ENCODE measurements at places on chromosomes 4 and X.

GRCh38 chrX:56728752-56729151 is 291 bp upstream of the NBDY start:
- no peak for DNase-seq

GRCh38 chr4:2266181-2266580 is 4.3 kb upstream of the MXD4 start:
- DNase-seq, result no peak

GRCh38 chrX:125003746-125004446 is 315.8 kb upstream of the TEX13C start:
- no peak for DNase-seq

DNA sequence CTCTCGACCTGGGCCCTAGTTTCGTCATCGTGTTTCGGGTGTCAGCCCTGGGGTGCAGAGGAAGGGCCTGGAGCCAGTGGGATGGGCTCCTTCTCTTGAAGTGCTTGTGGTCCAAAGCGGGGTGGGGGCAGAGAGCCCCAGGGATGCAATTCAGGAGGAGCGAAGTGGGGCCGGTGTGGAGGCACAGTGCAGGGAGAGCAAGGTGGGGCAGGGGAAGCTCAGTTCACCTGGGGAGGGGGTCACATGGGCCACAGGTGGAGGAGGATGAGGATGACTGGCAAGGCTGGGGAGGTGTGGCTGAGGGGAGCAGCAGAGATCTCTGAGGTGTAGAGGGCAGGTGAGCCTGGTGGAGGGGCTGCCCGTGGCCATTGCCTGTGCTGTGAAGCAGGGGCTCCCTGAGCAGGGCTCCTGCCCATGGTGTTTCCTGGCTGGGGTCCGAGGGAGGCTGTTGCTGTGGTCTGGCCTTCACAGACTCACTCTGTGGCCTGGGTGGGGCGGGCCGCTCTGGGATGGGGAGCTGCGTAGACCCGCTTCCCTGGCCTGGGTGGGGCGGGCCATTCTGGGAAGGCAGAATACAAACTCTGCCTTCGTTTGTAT is 6.9 kb downstream of the SORCS2 start:
- no peak for DNase-seq

- DNase-seq, result no peak
Measured at GRCh38 chr4:931194-931959, 739 bp downstream of the GAK start.

GRCh38 chrX:17617806-17618205 is 119.5 kb upstream of the SCML1 start:
- no peak for DNase-seq

DNA sequence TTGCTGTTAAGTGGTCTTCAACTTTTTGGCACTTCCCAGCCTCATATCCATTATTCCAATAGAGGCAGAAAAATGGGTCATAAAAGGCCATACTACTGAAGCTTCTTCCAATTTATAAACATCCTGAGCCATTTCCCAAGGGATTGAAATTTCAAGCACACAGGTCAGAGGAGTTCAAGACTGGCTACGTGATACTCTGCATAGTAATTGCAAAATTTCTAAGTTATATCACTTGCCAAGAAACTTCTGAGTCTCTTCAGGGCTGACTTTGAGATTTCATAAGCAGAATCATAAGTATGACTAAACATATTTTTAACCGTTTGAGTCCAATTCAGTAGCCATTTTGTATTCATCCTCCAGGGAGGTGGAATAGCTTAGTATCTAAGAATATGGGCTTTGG is 75.6 kb upstream of the RXFP1 start:
- no peak for DNase-seq

DNA sequence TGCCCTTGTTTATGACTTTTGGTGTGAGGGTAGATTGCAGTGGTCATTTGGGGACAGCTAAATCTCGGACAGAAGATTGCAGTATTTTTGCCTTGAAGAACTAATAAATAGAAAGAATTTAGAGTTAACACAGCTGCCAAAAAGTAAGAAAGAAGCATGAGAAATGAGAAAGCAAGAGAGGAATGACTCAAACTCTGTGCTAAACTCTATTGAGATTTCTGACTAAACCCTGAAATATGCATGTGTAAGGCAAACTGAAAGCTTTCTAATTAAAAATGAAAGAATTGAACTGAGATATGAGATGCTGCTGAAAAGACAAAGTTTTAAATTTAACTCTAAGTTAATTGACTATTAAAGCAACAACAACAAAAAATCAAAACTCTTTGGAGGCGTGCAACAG is 791.3 kb downstream of the RAB28 start:
- no peak for DNase-seq

Data from stimulated activated CD4-positive, alpha-beta T cell treated with anti-CD3 and anti-CD28 coated beads, Interleukin-1b, Interleukin-23, amount 100 ng/mL, for 1 hour (primary cell).